ENCODE measurements at places on chromosomes 4 and X.
A peak's percentile ranks its signal among the peaks of the same experiment; 100 is the strongest.

- DNase-seq, result no peak
These were observed 133.8 kb upstream of the ATP6AP2 start for GRCh38 chrX:40446921-40447320.

DNA sequence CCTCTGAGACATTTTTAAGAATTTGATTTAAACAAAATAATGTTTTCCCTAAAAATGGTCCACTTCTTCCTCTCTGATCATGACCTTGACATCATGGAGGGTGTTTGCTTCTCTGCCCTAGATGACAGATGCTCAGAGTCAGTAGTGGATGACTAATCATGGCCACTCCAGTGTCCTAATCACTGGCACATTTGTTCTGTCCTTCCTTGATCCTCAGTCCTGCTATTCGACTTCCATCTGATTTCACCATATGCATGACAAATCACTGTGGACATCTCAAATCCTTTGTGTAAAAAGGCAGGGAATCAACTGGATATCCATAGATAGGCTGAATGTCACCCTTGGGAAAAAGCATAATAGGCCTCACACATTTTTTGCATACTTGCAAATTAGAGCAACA is 9.0 kb downstream of the CRMP1 start:
- DNase-seq, result no peak

DNA sequence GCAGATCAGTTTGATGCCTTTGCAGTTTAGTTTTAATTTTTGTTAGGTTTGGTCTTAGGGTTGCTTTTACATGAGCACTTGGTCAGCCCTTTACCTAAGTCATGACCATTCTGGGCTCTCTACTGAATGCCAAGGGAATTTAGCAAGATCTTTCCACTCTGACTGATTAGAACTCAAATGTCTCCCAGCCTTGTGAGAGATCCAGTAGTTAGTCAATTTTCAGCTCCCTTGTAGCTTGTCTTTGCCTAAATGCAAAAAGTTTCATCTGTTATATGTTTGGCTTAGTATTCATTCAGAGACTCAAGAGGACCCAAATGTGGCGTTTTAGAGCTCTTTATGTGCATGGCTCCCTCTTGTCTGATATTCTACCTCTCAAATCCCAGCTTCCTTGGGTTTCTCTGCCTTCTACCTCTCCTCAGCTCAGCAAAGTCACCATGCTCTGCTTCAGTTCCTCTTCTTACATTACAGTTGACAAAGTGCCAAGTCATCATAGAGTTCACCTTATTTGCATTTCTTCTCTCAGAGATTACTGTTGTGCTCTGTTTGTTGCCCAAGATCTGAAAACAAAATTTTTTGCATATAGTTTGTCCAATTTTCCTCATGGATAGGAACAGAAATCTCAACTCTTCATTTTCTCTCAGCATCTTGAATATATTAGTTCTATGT is 17.5 kb upstream of the JAKMIP1 start:
- DNase-seq, result no peak

DNA sequence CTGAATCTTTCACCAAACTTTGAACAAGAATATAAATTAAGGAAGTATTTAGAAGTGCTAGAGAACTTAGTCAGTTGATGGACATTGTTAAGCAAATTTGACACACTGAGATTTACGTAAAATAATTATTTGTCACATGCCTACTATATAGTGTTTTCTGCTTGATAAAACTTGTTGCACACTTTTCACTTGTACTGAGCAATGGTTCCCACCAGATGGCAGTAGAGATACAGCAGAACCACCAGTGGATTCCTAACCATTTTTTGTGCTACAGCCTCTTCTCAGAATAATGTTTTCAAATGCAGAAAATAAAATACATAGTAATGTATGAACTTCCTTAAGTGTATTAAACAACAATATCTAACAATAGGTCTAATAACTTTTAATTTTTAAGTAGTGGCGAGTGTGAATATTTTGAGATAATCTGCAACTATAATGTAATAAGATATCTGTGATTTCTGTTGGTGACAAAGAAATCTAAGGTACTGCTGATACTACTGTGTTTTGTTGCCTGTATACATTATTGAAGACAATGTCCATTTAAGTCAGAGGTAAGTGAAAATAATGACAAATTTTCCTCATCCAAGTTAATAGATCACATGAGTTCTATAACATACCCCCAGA is 81.2 kb downstream of the APOOL start:
- DNase-seq, result peak; percentile 14

DNA sequence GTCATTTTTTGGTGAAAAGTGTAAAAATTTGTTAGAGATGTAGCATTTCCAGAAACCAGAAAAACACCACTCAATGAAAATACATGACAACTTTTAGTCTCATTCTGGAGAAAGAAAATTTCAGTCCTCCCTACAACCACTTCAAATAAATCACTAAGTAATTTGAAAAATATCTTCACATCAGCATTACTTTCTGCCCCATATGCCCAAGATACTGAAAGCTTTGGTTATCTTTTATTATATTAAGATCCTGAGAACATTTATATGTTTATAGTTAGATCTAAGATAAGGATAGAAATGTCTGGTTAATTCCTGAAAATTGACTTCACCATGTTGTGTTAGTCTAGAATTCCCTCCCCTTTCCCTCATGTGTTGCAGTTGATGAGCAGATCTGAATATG is 119.0 kb downstream of the ADGRL3 start:
- no peak for DNase-seq

DNA sequence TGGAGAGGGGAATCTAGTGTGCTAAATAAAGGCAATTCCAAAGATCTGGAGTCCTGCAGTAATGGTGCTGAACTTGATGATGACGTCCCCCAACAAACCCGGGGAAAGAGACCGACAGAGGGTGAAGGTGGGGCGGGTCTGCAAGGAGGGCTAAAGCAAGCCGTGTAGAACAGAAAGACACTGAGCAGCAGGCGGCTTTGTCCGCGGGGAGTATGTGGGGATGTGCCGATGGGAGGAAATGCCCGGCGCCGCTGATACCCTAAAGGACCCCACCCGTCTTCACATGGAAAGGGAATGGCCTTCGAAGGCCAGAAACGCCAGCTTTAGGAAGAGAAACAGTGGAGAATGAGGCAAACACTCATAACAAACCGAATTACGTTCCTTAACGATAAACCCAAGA is 528.9 kb downstream of the ZNF674 start:
- DNase-seq, result no peak

GRCh38 chrX:9088896-9089295 is 55.0 kb upstream of the FAM9B start:
- DNase-seq, result no peak

DNA sequence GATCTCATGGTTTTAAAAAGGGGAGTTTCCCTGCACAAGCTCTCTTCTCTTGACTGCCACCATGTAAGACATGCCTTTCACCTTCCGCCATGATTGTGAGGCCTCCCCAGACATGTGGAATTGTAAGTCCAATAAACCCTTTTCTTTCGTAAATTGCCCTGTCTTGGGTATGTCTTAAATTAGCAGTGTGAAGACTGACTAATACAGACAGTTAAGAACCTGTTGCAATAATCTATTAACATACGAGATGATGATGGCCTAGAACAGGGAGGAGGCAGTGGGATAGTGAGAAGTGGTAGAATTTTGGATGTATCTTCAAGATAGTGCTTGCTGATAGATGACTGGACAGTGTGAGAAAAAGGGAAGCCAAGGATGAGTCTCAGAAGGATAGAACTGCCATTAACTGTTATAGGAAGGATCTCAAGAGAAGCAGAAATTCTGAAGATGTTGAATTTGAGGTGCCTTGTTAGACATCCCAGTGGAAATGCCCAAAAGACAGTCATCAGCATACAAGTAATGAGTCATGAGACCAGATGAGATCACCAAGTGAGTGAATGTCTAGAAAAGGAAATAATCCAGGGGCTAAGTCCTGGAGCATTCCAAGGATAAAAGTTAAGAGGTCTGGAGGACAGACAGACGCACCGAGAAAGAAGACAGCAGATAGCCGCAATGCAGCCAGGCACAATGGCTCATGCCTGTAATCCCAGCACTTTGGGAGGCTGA is 38.8 kb upstream of the UGDH start:
- DNase-seq, result no peak

GRCh38 chrX:51494409-51494808 is 2.0 kb downstream of the NUDT11 start:
- no peak for DNase-seq

DNA sequence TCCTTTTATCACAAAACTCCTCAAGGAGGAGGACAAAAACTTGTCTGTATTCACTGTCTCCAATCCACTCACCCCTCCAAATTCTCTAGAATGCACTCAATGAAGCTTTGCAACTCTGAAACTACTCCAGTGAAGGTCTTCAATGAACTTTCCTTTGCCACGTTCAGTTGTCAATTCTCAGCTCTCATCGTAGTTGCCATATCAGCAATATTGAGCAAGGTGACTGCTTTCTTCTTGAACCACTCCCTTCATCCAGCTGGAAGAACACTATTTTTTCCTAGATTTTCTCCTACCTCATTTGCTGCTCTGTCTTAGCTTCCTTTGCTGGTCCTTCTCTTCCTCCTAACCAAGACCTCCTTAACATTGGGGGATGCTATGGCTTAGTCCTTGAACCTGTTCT is 191.8 kb downstream of the KDR start:
- no peak for DNase-seq

Measured in Kasumi-1 (cell line).